ENCODE measurements at places on chromosomes 2 and 18. TPM values are rescaled to one million over a fixed set of nuclear protein-coding genes. Genes with fewer than 3 reads are reported as not detected.

KIF1A gene
- total RNA-seq: not detected

MARCHF4 gene
- total RNA-seq: 21.5 TPM

MYO3B gene
- not detected for total RNA-seq

HK2 gene
- total RNA-seq: 11.0 TPM

Data from endothelial cell of umbilical vein (primary cell).